ENCODE measurements at places on chromosomes 13 and 19.

DNA sequence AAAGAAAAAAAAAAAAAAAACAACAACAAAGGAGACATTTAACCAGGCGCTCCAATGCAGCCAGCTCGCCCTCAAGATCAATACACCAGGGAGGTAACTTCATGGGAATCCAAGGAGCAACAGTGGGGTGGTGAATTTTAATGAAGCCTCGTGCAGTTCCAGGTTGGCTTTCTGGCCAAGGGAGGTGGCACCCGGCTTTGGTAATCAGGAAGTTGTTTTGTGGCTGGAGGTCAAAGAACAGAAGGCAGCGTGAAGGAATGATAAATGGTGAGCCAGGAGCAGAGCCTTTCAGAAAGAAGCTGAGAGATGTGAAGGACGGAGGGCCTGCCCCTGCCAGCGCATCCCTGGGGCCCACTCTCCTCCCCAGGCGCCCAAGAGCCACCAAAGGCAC is 188.2 kb upstream of the TSC22D1 start:
- DNase-seq: peak; percentile 64

- DNase-seq: no peak
Observed at GRCh38 chr13:113183450-113184129, 24.9 kb downstream of the PCID2 start.

DNA sequence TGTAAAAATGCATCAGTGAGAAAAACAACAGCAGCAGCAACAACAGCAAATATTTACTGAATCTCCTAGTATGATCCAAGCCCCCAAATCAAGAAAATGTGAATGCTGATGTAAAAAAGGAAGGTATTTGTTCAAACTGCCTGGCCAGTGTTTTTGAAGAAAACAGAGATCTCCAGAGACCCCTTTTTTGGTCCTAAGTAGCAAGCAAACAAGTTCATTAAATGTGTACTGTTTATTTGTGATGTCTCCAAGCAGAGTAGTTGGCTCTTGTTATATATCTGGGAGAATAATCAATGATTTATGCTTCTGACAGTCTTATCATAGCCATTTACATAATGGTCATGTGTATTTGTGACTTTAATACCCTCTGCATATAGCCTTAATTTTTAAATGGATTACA is 50.7 kb downstream of the CDADC1 start:
- DNase-seq: no peak

- no peak for DNase-seq
Observed at GRCh38 chr19:49741210-49741844, 21.8 kb downstream of the TSKS start.

DNA sequence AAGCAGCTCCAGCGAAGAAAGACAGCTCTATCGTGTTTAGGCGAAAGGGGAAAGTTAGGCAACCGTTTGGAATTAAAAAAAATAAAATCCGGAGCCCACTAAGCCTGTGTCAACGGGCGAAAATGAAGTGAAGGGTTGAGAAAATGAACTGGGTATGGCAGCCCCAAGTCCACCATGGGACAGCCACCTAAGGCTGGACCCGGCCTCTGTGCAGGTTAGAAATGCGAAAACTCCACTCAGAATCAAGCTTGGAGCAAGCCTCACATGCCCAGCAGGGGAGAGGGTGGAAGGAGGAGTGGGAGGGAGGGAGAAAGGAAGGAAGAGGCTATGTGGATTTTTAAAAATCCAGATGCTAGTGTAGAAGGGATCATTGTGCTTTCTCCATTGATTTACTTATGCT is 101.2 kb downstream of the IRS2 start:
- no peak for DNase-seq

- no peak for DNase-seq
Observed at GRCh38 chr13:30323524-30323923, 16.2 kb upstream of the KATNAL1 start.

DNA sequence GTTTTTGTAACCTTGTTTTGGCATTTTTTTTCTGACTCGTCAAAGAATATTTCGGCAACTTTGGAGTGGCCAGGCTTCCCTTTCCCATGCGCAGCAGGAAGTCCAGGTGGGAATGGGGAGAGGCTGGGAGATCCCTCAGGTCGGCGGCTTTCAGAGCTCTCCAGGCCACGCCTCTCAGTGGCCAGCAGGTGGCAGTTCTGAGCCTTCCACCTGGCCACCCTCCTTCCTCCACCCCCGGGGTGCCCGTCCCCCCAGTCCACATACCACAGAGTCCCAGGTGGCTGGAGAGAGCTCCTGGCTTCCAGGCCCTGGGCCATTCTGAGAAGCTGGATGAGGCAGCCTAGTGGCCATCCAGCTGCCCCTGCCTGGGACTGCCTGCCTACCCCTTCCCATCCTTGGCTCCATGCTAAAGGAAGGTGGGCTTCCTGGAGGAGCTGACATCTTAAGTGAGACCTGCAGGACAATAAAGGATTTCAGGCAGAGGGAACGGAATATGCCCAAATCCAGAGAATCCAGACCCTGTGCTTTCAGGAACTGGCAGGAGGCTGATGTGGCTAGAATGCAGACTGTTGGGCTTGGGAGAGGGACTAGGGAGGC is 46.3 kb downstream of the CCNE1 start:
- DNase-seq: peak; percentile 83

DNA sequence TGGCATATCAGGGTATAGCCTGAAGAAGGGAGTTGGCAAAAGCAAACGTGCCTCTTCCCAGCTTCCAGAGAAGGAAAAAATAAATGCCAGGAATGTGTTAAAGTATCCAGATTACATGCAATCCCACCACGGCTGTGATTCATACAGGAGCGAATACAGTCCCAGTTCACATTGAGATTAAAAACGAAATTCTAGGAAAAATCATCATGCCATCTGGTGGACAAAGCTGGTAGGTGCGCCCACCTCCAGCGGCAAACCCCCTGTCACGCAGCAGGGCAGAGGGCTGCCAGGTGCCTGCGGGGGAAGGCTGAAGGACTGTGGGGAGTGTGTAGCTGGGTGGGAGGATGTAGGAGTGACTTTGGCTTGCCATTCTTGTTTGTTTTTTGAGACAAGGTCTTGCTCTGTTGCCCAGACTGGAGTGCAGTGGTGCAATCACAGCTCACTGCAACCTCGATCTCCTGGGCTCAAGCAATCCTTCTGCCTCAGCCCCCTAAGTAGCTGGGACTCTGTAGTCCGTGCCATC is 6.4 kb upstream of the DMWD start:
- peak; percentile 72 for DNase-seq

GRCh38 chr13:109971006-109971405 is 184.6 kb upstream of the IRS2 start:
- no peak for DNase-seq

GRCh38 chr13:99295488-99296252 is 11.5 kb downstream of the GPR183 start:
- DNase-seq: no peak

- no peak for DNase-seq
Observed at GRCh38 chr19:13868663-13869062, 8.3 kb upstream of the NANOS3 start.

- no peak for DNase-seq
Observed at GRCh38 chr19:49366110-49366509, 2.4 kb downstream of the DKKL1 start.

DNA sequence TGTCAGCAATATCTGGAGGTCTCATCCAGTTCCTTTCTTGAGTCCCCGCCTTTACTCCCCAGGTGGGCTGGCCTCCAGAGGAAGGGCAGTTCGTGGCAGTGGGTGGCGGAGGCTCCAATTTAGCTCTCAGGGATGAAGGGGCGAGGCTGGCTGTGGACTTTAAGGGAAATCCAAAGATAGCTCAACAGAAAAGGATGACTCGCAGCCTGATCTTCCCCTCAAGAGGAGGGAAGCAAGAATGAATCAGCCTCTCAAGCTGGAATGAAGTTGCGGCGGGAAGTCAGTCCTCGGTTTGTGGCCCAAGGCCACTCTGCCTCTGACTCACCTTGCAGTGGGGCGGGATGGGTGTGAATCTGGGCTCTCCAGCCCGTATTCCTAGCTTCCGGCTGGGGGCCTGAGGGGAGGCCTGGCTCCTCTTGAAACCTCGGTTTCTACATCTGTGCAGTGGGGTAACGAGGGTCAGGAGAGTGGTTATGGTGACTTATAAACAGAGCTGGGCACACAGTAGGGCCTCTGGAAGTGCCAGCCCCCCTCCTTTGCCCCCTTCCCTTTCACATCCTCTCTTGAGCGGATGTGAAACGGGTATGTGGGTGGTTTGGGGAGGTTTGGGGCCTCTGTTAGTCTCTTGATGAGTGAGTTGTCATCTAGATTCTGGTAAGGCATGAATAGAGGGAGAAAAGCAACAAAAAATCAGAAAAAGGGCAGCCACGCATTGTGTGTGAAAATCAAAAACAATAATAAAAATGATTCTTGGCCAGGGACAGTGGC is 10.5 kb upstream of the SMG9 start:
- DNase-seq: peak; percentile 83

- peak; percentile 49 for DNase-seq
Observed at GRCh38 chr19:6108721-6109633, 1.3 kb downstream of the RFX2 start.

- no peak for DNase-seq
Observed at GRCh38 chr13:73954808-73955207, 179.4 kb downstream of the KLF12 start.

DNA sequence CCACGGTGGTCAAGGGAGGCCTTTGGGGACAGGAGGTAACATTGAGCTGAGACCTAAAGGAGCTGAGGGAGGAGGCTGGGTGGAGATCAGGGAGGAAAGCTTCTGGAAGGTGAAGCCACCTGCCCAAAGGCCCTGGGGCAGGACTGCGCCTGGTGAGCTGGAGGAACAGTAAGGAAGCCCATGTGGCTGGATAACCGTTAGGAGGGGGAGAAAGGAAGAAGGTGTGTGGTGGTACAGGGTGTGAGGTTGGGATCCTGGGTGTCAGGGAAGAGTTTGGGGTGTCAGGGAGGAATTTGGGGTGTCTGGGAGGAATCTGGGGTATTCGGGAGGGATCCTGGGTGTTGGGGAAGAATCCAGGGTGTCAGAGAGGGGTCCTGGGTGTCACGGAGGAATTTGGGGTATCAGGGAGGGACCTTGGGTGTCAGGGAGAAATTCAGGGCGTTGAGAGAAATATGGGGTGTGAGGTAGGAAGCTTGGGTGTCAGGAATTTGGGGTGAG is 695 bp downstream of the TICAM1 start:
- DNase-seq: no peak

DNA sequence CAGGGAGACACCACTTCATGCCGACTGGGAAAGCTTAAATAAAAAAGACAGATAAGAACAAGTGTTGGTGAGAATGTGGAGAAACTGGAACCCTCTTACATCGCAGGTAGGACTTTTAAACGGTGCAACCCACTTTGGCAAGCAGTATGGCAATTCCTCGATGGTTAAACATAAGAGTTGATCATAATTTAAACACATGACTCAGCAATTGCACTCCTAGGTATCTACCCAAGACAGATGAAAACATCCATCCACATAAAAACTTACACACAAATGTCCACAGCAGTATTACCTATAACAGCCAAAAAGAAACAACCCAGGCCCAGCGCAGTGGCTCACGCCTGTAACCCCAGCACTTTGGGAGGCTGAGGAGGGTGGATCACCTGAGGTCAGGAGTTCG is 21.9 kb downstream of the FLT1 start:
- DNase-seq: no peak

DNA sequence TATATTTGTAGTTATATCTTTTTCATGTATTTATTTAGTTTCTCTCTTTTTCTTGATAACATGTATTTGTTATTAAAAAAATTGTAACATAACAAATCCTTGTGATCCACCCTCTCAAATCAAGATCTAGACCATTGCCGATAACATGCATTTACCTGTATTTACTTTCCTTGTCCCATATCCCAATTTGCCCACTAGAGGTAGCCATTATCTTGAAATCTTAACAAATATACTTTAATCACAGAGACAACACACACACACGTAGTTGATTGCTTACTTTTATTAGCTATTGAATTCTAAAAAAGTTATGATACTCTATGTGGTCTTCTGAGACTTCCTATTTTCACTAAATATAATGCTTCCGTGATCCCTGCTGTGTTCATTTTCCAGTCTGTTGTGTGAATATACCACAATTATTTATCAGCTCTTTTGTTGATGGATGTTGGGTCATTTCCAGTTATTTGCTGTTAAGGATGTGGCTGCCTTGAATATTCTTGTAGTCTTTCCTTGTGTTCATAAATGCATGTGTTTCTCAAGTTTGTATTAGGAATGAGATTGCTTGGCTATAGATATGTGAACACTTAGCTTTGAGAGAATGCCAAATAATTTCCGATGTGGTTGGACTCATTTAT is 31.3 kb upstream of the ZMYM2 start:
- DNase-seq: no peak

DNA sequence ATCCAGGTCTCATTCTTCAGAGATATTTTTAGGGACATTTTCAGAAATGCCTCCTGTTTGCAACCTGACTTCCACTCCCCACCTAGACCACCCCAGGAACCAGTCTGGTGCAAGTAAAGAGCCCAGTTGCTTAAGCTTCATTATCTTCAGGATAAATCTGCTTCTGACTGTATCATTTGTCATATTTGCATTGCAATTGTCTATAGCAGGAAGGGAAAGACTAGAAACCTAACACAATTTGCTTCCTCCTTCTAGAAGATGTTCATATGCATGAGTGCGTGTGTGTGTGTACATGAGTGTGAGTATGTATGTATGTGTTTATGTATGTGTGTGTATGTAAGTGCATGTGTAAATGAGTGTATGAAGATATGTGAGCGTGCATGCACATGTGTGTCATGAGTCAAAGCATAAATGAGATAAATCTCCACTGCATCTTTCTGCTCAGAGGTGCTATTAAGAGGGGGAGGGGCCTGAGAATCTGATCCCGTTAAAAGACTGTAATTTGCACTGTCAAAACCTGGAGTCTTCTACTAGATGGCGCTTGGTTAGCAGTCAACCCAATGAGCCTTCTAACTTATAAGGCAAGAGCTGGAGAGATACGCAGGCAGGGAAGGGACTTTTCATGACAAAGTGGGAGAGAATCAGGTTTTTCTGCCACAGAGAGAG is 178.8 kb upstream of the KL start:
- DNase-seq: no peak

- DNase-seq: no peak
Observed at GRCh38 chr13:45046445-45046844, 57.1 kb downstream of the GPALPP1 start.

DNA sequence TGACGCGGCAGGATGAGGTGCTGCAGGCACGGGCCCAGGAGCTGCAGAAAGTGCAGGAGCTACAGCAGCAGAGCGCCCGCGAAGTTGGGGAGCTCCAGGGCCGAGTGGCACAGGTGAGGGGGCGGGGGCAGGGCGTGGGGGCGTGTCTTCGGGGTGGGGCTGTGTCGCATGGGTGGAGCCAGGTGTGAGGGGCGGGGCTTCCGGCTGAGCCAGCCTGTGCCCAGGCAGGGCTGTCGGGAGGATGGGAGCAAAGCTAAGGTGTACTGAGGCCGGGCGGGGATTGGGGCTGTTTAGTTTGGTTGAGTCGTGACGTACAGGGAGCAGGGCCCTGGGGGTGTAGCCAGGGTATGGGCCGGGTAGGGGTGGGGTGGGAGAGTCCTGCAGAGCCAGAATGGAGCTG is 62.3 kb downstream of the KCNC3 start:
- DNase-seq: peak; percentile 87

DNA sequence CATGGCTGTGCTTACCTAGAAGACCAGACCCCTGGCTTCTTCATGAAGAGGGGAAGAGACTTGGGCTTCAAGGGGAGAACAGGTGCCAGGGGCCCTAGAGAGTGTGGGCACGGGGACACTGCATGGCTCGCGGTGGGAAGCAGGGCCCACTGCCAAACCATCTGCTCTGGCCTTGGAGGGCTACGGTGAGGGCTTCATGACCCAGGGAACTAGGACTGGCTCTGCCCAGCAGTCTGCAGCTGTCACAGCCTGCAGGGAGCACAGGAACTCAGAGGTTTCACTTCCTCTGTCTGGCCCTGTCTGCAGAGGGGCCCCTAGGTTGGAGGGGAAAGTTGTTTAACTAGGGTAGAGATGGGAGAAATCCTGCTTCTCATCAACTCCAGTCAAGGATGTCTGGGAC is 4.3 kb downstream of the ERCC1 start:
- DNase-seq: no peak
